ENCODE measurements at places on chromosomes 11 and 22.

GRCh38 chr11:119673759-119674336, 55.2 kb downstream of the NECTIN1 start:
- no peak for DNase-seq

DNA sequence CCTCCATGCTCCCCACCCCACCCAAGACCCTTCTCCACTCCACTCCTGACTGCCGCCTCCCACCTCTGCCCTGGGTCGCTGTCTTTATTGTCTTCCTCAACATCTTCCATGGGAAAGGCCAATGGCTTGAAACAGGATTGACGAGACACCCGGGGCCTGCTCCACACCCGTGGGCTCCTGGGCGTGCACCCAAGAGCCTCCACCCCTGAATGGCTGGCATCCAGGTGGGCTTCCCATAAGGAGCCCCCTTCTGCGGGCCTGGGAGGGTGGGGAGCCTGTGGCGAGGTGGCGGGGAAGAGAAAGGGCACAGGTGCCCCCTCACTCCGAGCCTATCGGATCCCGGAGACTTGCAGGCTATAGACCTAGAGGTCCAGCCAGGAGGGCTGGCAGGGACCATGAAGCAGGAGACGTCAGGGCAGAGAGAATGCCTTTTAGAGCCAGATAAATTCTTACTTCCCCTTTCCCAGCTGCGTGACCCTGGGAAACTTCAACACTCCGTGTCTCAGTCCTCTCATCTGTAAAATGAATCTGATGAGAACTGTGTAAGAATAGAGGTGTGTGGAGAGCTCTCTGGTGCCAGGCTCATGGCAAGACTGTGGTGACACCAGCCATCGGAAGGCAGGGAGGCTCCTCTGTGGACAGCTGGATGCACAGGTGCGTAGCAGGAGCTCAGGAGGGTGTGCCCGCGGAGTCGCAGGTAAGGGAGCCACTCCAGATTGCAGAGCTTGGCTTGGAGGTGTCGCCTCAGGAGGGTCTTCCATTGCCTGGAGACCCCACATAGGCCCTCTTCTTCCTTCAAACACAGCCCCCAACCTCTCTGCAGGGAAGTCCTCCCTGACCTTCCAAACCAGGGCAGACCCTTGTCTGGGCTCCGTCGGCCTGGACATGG, 53.9 kb downstream of the SMIM38 start:
- no peak for DNase-seq

DNA sequence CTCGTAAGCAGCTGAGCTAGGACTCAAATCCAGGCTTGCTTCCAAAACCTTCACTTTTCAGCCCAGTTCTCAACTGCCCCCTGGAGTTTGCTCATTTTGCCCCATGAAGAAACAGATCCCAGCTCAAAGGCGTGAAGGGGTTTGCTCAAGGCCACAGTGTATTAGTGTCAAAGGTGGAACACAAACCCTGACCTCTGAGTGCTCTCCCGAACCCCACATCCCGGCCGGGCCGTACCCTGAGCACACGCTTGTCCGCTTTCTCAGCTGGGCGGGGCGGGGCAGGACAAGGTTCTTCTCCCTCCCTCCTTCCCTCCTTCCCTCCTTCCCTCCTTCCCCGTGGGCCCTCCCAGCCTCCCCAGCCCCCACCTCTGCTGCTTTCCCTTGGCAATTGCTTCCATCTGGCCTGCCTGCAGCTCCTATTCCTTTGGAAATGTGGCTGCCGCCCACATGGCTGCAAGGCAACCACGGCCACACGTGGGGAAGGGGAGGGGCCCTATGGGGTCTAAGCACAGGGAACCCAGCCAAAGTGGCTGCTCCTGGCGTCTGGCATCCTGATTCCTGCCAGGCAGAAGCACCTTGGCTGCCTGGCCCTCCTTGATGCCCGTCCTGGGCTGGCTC, 4.1 kb downstream of the ST3GAL4 start:
- peak; percentile 93 for DNase-seq

- peak; percentile 83 for DNase-seq
Observed at GRCh38 chr22:21937041-21937820, 15.4 kb downstream of the PPM1F start.

GRCh38 chr22:20494978-20495860, at the start of gene KLHL22:
Gene KLHL22, minus strand, starts transcription at chr22:20495795. Its CDS starts 6,584 bp downstream, at chr22:20489211.
- peak; percentile 79 for DNase-seq

DNA sequence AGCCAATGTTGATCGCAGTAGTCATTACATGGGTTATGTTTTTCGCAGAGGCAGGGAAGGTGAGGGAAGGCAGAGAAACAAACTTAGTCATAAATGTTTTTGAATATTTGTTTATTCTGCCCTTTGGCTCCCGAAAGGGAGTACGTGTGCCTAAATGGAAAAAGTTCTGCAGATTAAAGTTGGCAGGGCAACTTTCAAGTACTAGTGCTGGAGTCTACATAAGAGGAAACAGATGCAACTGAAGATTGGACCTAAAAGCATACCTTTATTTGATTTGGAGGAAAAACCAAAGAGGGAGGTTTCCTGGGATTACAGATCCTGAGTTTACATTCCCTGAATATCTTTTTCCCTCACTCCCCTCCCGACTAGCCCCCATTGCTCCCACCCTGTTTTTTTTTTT, 5.7 kb downstream of the HSD17B12 start:
- no peak for DNase-seq

- no peak for DNase-seq
Observed at GRCh38 chr22:50569896-50570535, 7.3 kb upstream of the SYCE3 start.

- no peak for DNase-seq
Observed at GRCh38 chr11:83933008-83933407, 646.8 kb upstream of the CCDC90B start.

DNA sequence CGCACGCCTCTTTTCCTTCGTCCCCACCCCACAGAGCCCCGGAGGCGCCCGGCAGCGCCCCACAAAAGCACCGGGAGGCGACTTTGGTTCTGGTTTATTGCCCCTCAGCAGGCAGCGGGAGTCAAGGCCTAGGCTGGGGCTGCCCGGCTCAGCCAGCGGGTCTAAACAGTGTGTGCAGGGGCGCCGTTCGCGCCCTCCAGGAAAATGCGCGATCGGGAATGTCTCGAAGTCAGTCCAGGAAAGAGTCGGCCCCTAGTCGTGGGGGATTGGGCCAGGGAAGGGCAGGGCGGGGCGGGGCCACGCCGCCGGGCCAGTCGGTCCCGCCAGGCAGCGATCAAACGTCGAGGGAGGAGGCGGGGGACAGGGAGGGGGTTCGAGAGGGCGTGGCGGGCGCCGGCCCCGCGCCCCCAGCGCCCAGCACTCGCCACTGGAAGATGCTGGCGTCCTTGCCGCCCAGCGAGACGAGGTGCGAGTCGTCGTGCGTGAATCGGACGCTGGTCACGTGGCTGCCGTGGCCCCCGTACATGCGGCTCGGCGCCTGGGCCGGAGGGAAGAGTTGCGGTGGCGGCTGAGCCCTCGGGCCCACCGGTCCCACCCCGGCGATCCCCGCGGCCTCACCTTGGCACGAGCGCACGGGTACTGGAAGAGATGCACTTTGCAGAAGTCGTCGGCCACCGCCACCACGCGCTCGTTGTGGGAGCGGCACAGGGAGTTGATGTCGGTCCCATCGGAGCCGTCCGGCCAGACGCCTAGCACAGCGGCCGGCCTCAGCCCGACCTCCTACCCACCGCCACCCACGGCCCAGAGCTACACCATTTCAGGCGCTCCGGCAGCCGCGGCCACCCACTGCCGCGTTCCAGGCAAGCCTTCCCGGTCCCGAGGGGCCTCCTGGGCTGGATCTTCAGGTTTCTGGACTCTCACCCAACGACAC, 741 bp upstream of the MTA2 start:
- peak; percentile 88 for DNase-seq

GRCh38 chr11:62806611-62807121, 1.4 kb upstream of the NXF1 start:
- no peak for DNase-seq

GRCh38 chr11:107666911-107667613, 44.8 kb downstream of the SLN start:
- no peak for DNase-seq

DNA sequence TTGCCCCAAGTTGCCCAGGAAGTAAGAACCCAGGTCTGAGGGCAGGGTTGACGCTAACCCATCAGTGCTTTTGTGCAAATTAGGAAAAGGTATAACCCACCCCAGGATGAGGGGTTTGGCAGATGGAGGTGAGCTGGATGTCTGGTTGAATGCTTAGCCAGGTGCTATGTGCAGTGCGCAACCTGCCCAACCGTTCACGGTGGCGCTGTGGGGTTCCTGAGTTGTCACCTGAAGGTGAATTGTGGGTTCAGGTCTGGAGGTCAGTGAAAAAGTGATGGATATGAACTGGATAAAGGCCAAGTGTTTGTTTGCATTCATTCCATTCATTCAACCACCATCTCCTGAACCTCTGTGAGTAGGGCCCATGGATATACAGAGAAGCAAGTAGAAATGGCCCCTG, 14.3 kb upstream of the LGALS2 start:
- DNase-seq = no peak

- no peak for DNase-seq
Observed at GRCh38 chr11:72634472-72635095, 39.6 kb downstream of the PDE2A start.

- DNase-seq = no peak
Observed at GRCh38 chr11:45502226-45502545, 163.2 kb downstream of the CHST1 start.

- no peak for DNase-seq
Observed at GRCh38 chr11:128299132-128299726, 288.1 kb downstream of the ETS1 start.

- no peak for DNase-seq
Observed at GRCh38 chr11:132471466-132471865, 1060.8 kb downstream of the OPCML start.

DNA sequence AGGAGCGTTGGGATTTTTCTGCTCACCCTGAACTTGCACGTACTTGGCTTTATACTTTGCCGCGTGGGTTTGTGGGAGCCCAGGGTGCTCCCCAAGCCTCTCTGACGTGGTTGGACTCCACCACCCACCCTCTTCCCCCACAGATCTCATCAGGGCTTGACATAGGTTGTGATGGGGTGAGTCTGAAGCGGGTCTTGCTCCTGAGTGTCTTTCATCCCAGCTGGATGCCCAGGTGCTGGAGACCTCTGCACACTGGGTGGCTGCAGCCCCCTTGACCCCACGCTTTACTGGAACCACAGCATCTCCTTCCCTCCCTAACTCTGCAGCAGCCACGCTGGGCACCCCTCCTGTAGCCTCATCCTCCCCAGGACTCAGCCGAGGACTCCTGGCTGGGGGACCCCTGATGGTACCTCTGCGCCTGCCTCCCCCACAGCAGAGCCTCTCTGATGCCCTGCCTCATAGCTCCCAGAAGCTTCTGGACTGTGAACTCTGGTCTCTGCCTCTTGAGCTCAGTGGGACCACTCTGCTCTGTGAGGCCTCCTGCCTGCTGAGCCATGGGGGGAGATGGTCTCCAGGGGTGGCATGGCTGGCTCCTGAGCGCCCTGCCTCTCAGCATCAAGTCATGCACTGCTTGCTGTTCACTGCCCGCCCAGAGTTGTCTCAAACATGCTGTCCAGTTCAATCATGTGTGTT, 45.2 kb downstream of the MYEOV start:
- DNase-seq = no peak
